ENCODE measurements at places on chromosomes 5 and 9.

- H3K27ac ChIP-seq: no peak overlapping the region
- H3K36me3 ChIP-seq: no peaks in the 10 kb centered on the region
- no peak for DNase-seq
- H3K4me1 ChIP-seq: no peaks in the 10 kb centered on the region
- peaks cover 2% of the 10 kb centered on the region for H3K27me3 ChIP-seq
Observed at GRCh38 chr5:168214886-168215285, 76.6 kb upstream of the WWC1 start.

DNA sequence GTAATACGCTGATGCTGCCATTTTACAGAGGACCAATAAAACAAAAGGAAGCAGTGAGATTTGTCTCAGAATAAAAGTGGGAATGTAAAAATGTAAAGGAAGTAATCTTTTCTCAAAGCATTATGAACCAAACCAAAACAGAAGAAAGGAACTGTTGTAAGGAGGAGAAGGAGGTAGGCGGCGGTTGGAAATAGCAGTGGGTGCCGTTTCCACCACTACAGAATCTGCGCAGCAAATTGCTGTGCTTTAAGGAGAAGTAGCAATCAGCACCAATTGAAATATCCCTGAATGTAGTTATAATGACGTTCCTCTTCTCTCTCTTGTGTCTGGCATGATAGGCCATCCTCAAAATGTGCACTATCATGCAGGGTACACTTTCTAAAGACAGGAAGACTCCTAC lies 455.1 kb upstream of the TLE4 start:
- H3K4me1 ChIP-seq: no peaks in the 10 kb centered on the region
- DNase-seq: no peak
- no peak overlapping the region for H3K4me3 ChIP-seq

DNA sequence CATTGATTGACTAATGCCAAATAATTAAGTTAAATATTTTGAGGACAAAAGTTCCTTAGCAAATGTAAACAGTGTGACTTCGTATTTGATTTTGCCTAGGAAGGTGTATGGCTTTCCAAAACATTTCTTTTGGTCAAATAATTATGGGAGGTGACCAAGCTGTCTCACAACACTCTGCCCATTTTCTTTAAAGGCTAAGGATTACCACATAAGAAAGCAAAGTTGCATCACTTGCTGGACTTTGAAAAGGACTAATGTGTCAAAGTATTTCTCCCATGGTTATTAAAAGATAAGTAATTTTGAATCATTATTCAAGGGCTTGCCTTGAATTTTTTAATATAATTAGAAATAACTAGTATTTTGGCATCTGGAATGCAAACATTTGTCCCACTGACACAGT lies 74.7 kb downstream of the HAPLN1 start:
- no peak for DNase-seq
- no peak overlapping the region for H3K4me3 ChIP-seq
- no peaks in the 10 kb centered on the region for H3K36me3 ChIP-seq
- no peaks in the 10 kb centered on the region for H3K27me3 ChIP-seq
- H3K4me1 ChIP-seq: no peaks in the 10 kb centered on the region

- H3K4me3 ChIP-seq: no peak overlapping the region
- peaks cover 12% of the 10 kb centered on the region for H3K4me1 ChIP-seq
- H3K36me3 ChIP-seq: no peaks in the 10 kb centered on the region
- H3K27ac ChIP-seq: no peak overlapping the region
- DNase-seq: no peak
Observed at GRCh38 chr9:93909242-93909616, 45.9 kb downstream of the BARX1 start.

DNA sequence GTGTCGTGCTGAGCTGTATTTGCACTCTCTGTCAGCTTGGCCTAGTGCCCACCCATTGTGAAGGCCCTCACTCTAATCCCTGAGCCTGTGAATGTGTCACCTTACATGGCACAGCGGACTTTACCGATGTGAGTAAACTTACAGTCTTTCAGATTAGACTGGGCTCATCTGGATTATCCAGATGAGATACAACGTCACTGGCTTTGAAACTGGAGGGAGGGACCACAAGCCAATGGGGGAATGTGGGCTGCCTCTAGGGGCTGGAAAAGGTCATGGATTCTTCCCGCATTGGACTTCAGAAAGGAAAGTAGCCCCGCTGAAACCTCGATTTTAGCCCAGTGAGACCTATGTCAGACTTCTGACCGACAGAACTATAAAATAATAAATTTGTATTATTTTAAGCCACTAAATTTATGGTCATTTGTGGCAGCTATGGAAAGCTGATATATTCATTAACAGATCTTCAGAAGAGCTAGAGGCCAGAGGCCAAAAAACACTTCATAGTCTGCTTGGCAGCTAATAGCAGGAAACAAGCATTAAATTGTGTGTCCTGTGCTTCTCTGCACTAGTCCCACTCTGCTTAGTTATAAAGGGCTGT lies 139.0 kb upstream of the GAS1 start:
- H3K27me3 ChIP-seq: no peaks in the 10 kb centered on the region
- H3K4me3 ChIP-seq: no peak overlapping the region
- no peak for DNase-seq
- H3K36me3 ChIP-seq: no peaks in the 10 kb centered on the region
